GM23338 (cell line): ENCODE measurements at places on chromosomes 5 and 9. TPM values are rescaled to one million over a fixed set of nuclear protein-coding genes. Genes with fewer than 3 reads are reported as not detected.

DNA sequence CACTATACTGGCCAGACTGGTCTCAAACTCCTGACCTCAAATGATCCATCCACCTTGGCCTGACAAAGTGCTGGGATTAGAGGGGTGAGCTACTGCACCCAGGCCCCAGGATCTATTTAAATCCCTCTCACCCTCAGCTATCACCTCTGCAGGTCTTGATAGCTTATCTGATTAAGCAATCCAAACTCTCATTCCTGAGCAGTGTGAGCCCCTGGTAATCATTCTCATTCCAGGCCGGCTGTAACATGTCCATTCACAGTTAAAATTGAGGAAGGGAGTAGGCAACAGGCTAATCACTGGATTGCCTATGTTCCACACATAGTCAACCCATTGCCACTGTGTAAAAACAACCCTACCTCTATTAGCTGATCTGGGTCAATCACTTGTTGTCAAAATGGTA is 111.1 kb downstream of the AGTPBP1 start:
- H3K4me3 ChIP-seq: no peak overlapping the region
- no peaks in the 10 kb centered on the region for H3K4me1 ChIP-seq
- no peak overlapping the region for H3K27ac ChIP-seq

The TEX48 gene
- polyA plus RNA-seq: not detected in 2 replicates

GRCh38 chr5:100900142-100900795 is 2.8 kb downstream of the ST8SIA4 start:
- peak; percentile 57 for DNase-seq
- no peak overlapping the region for H3K27ac ChIP-seq
- H3K27me3 ChIP-seq: peaks cover 64% of the 10 kb centered on the region
- H3K4me3 ChIP-seq: peak overlapping the region; percentile 73
- peaks cover 20% of the 10 kb centered on the region for H3K4me1 ChIP-seq

The PDE6A gene
- polyA plus RNA-seq: 0.08 TPM in 1 of 2 replicates, not detected in the other

The LHX3 gene
- 0.08 TPM in 1 of 2 replicates, not detected in the other for polyA plus RNA-seq

The IFNE gene
- polyA plus RNA-seq: not detected in 2 replicates

GRCh38 chr5:75690669-75691068 is 26.6 kb downstream of the POC5 start:
- no peaks in the 10 kb centered on the region for H3K27me3 ChIP-seq
- H3K27ac ChIP-seq: no peak overlapping the region
- no peaks in the 10 kb centered on the region for H3K4me1 ChIP-seq
- DNase-seq: no peak
- no peaks in the 10 kb centered on the region for H3K36me3 ChIP-seq
- no peak overlapping the region for H3K4me3 ChIP-seq
